ENCODE measurements at places on chromosomes 11 and 22. TPM values are rescaled to one million over a fixed set of nuclear protein-coding genes. Genes with fewer than 3 reads are reported as not detected.

DNA sequence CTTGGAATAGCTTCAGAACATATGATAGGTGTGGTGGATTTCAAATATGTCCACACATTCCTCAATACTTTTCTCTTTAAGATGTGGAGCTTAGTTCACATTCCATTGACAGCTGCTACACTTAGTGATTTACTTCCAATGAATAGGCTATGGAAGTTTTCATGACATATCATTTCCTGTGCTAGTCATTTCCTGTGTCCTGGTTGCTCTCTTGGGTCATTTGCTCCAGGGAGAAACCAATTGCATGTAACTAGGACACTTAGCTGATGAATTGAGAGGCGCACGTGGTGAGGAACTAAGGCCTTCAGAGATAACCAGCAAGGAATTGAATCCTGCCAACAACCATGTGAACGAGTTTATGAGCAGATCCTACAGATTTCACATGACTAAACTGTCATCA is 120.9 kb downstream of the SLC17A6 start:
- DNase-seq, result no peak

DNA sequence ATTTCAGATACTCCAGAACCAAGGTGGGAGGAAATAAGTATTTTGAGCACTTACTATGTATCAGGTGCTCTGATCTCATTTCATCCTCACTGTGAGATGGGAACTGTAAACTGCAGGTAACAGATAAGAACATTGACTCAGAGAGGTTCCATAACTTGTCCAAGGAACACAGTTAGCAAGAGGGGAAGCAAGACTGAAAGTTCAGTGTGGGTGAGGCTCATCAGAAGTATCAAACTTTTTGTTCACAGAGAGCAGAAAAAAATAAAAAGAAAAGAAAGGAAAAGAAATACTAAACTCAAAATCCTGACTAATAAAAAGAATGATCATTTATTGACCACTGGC is 37.1 kb downstream of the RAB30 start:
- DNase-seq, result no peak

DNA sequence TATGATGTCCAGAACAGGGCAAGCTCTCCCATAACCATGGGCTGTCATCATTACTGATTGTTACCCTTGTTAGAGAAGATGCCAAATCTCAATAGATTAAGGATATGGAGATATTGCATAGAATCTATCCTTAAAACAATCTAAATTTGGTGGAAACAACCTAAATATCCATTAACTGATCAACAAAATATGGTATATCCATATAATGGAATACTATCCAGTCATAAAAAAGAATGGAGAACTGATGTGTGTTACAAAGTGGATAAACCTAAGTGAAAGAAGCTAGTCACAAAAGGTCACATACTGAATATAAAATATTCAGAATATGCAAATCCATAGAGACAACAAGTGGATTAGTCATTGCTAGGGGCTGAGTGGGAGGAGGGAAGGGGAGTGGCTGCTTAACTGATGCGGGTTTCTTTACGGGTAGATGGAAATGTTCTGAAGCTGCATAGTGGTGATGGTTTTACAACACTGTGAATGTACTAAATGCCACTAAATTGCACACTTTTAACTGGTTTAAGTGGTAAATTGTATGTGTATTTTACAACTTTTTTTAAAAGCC is 36.1 kb upstream of the SMCO4 start:
- DNase-seq, result no peak

- no peak for DNase-seq
Measured at GRCh38 chr11:100923555-100923954, 206.1 kb downstream of the PGR start.

GRCh38 chr11:108340973-108341372 is 118.1 kb downstream of the ATM start:
- DNase-seq, result no peak

Gene ISX
- not detected for total RNA-seq

Gene DGCR6
- 1.1 TPM for total RNA-seq

Gene ZNF280B
- total RNA-seq, result 6.8 TPM

Gene C22orf31
- total RNA-seq, result not detected

Measured in endothelial cell (in vitro differentiated cells).